ENCODE measurements at places on chromosomes 2 and 18.

- no peak for DNase-seq
These were observed 64.3 kb downstream of the ACKR3 start for GRCh38 chr2:236633775-236634560.

DNA sequence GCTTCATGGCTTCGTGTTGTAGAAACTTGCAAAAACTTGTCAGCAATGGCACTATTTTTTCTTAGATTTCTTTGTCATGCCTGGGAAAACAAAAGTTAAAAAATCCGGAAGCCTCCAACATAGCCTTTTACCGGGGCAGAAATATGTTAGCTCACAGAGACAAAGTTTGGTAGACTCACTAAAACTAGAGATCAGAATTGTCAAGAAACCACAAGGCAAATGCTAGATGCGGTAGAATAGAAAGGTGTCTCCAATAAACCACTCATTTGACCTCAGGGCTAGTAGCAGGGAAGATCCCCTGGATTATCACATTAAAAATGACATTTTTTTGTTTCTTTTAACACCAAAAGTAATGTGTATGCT lies 405 bp downstream of the CASP10 start:
- DNase-seq = no peak

DNA sequence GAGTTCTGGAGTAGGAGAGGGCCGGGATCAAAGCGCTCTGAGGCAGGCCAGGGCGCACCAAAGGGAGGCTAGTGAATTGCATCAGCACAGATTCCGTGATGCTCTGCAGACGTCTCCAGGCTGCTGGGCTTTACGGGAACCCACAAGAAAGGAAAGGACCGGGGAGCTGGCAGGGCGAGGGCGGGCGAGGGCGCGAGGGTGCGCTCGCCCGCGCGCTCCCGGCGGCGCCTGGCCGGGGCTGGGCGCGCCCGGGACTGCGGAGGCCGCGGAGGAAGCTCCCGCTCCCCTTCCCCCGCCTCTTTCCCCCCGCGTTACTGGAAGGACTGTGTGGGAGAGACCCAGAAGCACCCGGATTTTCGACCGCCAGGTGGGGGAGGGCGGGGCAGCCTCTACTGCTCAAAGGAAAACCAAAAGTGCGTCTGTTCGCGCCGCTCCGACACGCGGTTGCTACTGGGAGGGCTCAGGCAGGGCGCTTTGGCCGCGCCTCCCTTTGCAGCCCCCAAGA lies 2.4 kb upstream of the FOSL2 start:
- peak; percentile 84 for DNase-seq

- DNase-seq = no peak
These were observed 370.4 kb downstream of the MTX2 start for GRCh38 chr2:176639671-176640070.

- DNase-seq = no peak
These were observed 156.4 kb downstream of the TMEM18 start for GRCh38 chr2:520663-521340.
